ENCODE measurements at places on chromosomes 11 and 22.

- DNase-seq: peak; percentile 14
Observed at GRCh38 chr22:49303781-49304461, 523.8 kb downstream of the BRD1 start.

- DNase-seq: no peak
Observed at GRCh38 chr11:64453466-64453865, 94.5 kb downstream of the RPS6KA4 start.

DNA sequence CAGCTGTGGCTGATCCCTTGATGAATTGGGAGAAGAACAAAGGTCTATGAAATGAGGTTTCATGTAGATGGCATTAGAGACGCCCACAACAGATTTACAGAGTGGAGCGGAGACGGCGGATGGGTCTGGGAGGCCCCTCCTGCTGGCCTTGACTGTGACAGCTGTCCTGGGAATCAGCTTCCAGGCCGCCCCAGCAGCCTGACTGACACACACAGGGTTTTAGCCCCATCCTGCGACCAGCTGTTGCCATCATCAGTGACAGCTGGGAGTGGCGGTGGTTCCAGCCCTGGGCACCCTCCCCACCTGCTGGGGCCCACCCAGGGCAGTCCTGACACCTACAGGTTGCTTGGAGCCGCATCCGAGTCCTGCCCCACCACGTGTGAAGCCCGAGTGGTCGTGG lies 64.0 kb upstream of the PPP6R3 start:
- DNase-seq: no peak

- DNase-seq: no peak
Observed at GRCh38 chr11:101552888-101553287, 30.9 kb downstream of the TRPC6 start.

GRCh38 chr11:78620159-78620558 lies 45.5 kb upstream of the NARS2 start:
- no peak for DNase-seq

- no peak for DNase-seq
Observed at GRCh38 chr11:28461338-28461737, 353.1 kb downstream of the METTL15 start.

Measured in stimulated activated CD8-positive, alpha-beta memory T cell treated with anti-CD3 and anti-CD28 coated beads, Interleukin-4, amount 100 ng/mL, for 48 hours (primary cell).